ENCODE measurements at places on chromosomes 13 and 19. TPM values are rescaled to one million over a fixed set of nuclear protein-coding genes. Genes with fewer than 3 reads are reported as not detected.

NXNL1 gene
- not detected for total RNA-seq

UBE2L5 gene
- not detected for total RNA-seq

COX7A1 gene
- total RNA-seq: not detected

- DNase-seq: no peak
Measured at GRCh38 chr19:16601378-16602052, 26.5 kb downstream of the MED26 start.

- DNase-seq: no peak
Measured at GRCh38 chr13:94854688-94855087, 142.3 kb upstream of the SOX21 start.

- peak; percentile 80 for DNase-seq
Measured at GRCh38 chr13:30142486-30143211, 164.7 kb downstream of the KATNAL1 start.

DNA sequence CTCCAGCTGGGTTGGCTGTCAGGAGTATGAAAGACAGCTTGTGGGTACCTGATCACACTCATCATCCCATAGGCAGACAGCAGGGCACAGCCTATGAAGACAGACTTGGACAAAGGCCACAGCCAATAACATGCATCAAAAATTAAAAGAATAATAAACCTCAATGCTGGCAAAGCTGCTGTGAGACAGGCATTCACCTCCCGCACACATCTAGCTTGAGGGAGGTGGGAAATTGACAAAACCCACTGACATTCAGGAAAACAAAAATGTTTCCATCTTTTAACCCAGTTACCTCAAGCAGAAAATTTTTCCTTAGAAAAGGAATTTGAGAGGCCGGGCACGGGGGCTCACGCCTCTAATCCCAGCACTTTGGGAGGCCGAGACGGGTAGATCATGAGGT is 14.4 kb downstream of the IL12RB1 start:
- no peak for DNase-seq

GRCh38 chr13:46728777-46729176 is 68.2 kb downstream of the ESD start:
- peak; percentile 71 for DNase-seq

GRCh38 chr19:6510618-6511017 is 8.5 kb upstream of the TUBB4A start:
- no peak for DNase-seq

DNA sequence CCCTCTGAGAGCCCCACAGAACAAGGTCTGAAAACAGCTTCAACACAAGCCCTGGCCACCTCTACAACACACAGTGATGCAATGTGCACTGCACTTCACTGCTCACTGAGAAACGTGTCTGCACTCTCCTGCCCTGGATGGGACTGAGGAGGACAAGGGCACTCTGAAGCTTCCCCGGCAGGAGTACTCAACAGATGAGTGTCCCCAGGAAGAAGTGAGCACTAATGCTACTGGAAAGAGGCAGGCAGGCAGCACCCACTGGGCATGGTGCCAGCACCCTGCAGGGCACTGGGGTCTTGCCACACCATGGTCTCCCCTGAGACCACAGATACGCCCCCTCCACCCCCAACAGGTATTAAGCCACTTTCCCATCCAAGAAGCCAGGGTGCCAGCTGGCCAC is 17.7 kb upstream of the SLC35E1 start:
- DNase-seq: no peak

GRCh38 chr19:19067276-19068072 is 3.7 kb downstream of the SLC25A42 start:
- no peak for DNase-seq

- DNase-seq: peak; percentile 73
Measured at GRCh38 chr13:60329221-60329923, 67.6 kb upstream of the TDRD3 start.
